Astrocyte of the spinal cord (primary cell): ENCODE measurements at places on chromosomes 2 and 18.

- no peak for DNase-seq
Measured at GRCh38 chr2:132902626-132903025, 232.6 kb upstream of the LYPD1 start.

DNA sequence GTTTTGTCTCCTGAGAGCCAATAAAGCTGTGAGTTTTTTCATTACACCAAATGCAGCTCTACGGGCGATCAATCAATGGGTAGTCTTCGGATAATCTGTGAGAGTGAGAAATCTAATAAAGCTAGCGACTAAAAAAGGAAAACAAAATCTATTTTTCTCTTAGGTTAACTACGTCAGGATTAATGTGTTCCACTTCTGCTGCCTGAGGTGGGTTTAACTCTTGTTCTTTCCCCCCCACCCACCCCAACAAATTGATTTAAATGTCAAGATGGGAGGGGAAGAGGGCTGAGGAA is 63.0 kb upstream of the PSMD14 start:
- no peak for DNase-seq

GRCh38 chr18:43635397-43635796 is 358.1 kb upstream of the SYT4 start:
- no peak for DNase-seq

GRCh38 chr2:41621095-41621494 is 426.7 kb upstream of the PKDCC start:
- no peak for DNase-seq

DNA sequence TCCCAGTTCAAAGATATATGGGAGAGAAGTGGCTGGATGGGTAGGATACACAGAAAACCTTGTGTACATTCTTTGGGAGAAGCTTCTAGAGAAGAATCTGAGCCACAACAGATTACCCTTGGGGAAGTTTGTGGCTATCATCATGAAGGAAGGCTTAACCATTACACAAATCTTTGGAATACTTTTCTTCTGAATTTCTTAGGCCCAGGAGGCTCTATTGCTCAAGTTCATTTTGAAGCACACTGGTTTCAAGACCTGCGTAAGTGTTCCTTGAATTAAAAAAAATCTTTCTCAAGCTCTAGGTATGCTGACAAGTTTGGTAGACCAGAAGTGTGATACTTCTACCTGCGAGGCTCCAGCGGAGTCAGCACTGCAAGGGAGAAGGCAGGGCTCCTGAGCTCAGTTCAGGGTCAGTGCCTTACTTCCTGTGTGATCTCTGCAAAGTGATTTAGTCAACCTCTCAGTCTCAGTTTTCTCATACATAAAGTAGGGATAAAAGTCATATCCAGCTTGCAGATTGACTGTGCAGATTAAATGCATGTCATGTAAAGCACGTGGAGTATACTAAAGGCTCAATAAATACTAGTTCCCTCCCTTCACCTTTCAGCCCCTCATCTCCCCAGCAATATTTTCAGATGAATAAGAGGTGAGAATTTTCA is 438.6 kb downstream of the DLGAP1 start:
- no peak for DNase-seq

DNA sequence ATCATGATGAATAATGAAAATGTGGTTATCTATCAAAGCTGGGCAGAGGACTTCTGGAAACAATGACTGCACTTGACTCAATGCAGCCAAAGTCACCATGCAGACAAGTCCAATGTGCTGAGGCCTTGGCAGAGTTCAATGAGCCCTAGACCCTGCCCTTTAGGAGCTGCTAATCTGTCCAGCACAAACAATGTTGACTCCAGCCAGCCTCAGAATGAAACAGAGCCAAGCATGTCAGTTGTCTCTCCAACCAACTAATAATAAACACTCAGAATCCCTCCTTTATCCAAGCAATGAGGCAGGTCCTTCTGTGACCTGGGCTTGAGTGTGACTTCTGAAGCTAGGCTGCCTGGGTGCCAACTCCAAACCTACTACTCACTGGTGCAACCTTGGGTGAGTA is 270.6 kb downstream of the BCL11A start:
- no peak for DNase-seq

DNA sequence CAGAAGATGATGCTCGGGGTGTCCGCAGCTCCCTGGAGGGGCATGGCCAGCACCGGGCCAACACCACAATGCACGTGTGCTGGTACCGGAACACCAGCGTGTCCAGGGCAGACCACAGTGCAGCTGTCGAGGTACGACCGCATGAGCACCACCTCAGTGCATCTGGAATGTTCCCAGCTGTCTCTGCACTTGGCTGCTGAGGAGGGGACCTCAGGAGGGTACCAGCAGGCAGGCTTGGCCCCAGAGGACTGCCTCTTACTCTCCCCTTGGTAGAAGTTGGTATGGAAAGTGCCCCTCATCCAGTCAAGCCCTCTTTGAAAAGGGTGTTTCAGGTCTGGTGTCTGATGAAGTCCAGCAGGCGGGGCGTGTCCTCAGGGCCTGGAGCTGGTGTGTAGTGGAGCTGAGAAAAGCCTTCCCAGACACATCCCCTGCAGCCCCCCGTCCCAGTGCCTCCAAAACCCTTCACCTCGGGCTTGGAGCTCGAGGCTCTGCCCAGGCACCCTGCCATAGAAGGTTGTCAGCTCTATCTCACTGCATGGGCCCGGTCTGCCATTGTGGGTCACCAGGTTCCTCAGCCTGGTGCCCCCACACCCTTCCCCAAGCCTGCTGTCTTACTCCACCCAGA is 16.7 kb downstream of the STK25 start:
- DNase-seq = no peak

- DNase-seq = peak; percentile 40
Measured at GRCh38 chr2:85183479-85183878, 50.3 kb downstream of the TCF7L1 start.

DNA sequence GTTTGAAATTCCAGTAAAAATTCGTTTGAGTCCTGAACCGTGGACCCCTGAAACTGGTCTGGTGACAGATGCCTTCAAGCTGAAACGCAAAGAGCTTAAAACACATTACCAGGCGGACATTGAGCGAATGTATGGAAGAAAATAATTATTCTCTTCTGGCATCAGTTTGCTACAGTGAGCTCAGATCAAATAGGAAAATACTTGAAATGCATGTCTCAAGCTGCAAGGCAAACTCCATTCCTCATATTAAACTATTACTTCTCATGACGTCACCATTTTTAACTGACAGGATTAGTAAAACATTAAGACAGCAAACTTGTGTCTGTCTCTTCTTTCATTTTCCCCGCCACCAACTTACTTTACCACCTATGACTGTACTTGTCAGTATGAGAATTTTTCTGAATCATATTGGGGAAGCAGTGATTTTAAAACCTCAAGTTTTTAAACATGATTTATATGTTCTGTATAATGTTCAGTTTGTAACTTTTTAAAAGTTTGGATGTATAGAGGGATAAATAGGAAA is 80.7 kb downstream of the ACSL3 start:
- no peak for DNase-seq

DNA sequence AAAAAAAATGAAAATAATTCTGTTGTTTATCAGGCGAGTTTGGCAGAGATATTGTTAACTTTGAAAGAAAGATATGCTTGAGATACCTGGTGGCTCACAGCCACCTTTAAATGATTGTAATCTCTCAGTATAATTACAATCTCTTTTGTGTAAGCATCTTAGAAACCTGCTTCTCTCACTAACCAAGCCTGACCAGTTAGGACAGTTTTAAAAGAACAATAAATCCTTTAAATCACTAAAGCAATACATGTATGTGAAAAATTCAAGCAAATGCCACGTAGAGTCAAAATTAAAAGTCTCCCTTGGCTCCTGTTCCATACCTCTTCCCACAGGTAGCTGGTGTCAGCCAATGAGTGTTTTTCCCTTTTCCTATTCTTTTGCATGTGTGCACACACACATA is 15.7 kb upstream of the SGPP2 start:
- DNase-seq = no peak

DNA sequence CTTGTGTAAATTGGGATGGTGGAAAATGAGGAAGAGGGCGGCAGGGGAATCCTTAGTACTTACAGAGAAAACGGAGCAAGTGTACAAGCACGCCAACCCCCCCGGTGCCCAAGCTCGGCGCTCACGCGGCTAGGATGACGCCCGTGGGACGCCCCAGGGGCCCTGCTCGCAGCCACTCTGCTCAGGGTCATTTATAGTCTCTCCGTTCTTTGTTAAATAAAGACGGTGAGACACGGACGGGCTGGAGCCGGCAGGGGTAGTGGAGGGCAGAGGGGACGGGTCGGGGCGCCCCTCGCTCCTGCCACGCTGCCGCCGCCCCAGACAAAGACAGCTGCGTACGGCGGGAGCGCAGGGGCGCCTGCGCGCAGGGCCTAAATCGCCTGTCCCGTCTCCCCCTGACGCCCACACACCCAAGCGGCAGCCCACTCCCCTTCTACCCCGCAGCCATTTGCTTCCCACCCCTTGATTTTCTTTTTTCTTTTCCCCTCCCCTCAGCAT is 37.8 kb downstream of the PCBP1 start:
- peak; percentile 62 for DNase-seq

DNA sequence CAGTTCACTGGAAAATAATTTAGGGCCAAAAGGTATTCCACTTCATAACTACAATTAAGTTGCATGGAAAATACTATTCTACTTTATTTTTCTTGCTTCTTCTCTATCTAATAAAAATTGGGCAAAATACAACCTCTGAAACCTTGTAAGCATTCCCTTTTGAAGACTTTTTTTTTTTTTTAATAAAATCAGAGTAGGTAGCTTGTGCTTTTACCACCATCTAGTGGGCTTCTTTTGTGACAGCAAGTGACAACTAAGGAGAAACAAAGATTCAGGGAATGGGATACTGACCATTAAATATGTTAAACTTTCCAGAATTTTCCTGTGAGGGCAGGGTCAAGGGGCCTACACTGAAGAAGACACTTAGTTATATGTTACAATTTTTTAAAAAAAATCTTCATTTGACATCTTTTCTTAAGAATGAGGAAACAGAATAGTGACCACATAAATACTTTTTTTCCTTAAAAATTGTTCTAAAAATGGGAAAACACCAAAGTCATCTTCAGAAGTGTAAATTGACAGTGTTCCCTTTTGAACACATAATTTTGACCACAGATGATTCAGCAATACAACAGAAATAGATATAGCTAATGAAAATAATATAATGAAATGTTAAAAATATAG is 1183.2 kb upstream of the ACVR2A start:
- DNase-seq = peak; percentile 63

- peak; percentile 42 for DNase-seq
Measured at GRCh38 chr18:31248783-31249521, 69.0 kb upstream of the DSG1 start.

- DNase-seq = peak; percentile 69
Measured at GRCh38 chr2:174026122-174026845, 61.1 kb upstream of the SP3 start.

DNA sequence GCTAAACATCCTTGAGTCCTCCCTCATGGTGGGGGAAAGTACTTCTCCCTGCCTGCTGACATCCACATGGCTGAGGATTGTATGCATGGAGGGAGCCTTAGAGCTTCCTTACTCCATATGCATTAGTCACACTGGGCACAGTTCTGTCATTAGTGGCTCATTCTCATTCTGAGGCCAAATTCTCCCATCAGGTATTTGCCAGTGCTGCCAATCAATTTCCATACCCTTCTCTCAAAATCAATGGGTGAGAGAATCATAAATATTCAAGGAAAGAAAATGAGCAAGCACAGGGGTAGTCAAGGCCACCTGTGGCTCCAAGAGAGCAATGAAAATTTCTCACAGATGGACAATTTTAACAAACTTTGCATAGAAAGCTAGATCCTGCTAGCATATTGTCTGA is 422.6 kb upstream of the SETBP1 start:
- no peak for DNase-seq

- no peak for DNase-seq
Measured at GRCh38 chr18:47689371-47689770, 241.1 kb downstream of the SMAD2 start.

DNA sequence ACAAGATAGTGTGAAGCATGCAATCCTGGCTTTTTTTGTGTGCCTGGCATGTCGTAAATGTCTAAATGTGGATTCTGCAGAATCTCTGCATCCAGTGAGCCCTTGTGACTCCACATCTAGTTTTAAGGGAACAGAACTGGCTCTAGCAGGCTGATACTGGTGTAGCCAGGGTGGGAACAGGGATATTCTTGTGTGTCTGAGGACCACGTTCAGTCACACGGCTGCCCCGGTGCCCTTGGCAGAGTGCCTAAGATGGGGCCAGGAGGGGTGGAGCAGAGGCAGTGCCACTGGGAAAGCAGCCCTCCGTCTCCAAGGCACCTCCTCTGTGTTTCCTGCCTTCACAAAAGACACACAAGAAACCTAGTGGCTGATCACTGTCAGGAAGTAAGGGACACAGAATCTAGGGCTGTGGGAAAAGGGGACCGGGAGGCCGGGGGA is 91.5 kb upstream of the PARD3B start:
- no peak for DNase-seq

DNA sequence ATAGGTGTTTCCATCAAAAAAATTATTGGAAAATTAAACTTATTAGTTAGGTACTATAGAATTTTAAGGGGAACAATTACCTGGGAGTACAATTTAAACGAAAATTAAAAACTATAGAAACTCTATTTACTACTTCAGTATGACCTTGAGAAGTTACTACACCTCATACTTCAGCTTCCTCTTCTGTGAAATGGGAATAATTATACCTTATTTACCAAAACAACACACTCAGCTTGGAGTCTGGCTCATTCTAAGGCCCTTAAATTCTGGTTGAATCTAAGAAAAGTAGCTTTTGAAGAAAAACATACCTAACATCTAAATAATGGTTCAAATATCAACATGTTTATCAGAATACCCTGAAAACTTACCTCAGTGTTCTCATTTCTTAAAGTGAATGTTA is 2.7 kb downstream of the NABP1 start:
- no peak for DNase-seq

- no peak for DNase-seq
Measured at GRCh38 chr2:56224316-56224715, 40.5 kb downstream of the CCDC85A start.

DNA sequence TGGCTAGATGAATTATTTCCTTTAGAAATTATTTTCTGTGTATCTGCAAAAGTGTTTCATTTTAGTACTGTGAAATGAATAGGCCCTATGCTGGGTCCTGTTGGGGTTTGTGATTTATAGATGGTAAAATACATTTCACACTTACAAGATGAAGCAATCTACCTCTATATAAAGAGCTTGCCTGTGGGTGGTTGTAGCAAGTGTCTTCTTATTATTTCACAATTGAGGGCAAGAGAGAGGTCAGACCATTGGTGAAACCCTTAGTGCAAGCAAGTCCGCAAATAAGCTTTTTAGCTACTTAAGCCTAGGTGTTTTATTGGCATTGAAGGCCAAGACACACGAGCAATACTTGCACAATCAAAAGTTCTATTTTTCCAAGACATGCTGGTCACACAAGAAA is 153.1 kb downstream of the FMNL2 start:
- DNase-seq = no peak

DNA sequence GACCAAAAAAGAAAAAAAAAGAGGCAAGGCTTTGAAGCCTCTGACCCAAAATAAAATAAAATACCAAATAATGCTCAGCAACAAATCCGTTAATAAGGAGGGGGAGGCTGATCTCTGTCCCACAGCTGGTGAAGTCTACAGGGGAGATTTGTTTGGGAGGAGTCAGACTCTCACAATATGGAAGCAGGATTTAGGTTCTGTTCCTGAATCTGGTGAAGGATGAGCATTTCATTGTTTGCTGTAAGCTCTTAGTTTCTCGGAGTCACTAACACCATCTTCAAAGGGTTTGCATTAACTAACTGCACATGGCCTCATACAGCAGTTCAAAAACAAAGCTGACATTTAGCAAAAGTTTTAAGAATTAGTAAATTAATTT is 339.4 kb upstream of the TNP1 start:
- no peak for DNase-seq
